C1 segment of cervical spinal cord (tissue), 14 donors: ENCODE measurements at places on chromosomes 1 and 21.

- DNase-seq = no peak
These were observed 399.6 kb downstream of the TBX15 start for GRCh38 chr1:118588566-118588965.

GRCh38 chr1:39086386-39086785 lies 60.2 kb downstream of the NDUFS5 start:
- no peak for DNase-seq

- no peak for DNase-seq
These were observed 11.6 kb upstream of the CD1D start for GRCh38 chr1:158169105-158169504.

- no peak for DNase-seq
These were observed 4.7 kb upstream of the CAPZB start for GRCh38 chr1:19489996-19490395.

- DNase-seq = no peak
These were observed 70.8 kb upstream of the SIM2 start for GRCh38 chr21:36628106-36628505.

- no peak for DNase-seq
These were observed 6.9 kb downstream of the PAX7 start for GRCh38 chr1:18637511-18637960.

GRCh38 chr1:183349201-183349711 lies 68.9 kb downstream of the NMNAT2 start:
- DNase-seq = peak; percentile 45

DNA sequence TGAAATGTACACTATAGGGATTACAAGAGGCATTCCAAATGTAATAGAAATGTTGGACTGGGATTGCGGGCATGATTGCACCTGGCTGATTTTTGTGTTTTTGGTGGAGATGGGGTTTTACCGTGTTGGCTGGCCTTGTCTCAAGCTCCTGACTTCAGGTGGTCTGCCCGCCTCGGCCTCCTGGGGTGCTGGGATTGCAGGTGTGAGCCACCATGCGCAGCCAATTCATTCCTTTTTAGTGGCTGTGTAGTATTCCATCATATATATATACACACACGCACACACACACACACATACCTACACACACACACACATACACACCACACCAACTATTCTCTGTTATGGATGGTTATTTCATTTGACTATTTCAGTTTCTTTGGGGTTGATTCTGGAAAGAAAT lies 4.7 kb upstream of the ATP6V1G3 start:
- no peak for DNase-seq

- no peak for DNase-seq
These were observed 675.5 kb upstream of the CXADR start for GRCh38 chr21:16837321-16837720.

- DNase-seq = peak; percentile 42
These were observed 9.9 kb downstream of the ANGPTL7 start for GRCh38 chr1:11198851-11199594.

GRCh38 chr1:167650269-167651160 lies 20.5 kb downstream of the RCSD1 start:
- DNase-seq = no peak

DNA sequence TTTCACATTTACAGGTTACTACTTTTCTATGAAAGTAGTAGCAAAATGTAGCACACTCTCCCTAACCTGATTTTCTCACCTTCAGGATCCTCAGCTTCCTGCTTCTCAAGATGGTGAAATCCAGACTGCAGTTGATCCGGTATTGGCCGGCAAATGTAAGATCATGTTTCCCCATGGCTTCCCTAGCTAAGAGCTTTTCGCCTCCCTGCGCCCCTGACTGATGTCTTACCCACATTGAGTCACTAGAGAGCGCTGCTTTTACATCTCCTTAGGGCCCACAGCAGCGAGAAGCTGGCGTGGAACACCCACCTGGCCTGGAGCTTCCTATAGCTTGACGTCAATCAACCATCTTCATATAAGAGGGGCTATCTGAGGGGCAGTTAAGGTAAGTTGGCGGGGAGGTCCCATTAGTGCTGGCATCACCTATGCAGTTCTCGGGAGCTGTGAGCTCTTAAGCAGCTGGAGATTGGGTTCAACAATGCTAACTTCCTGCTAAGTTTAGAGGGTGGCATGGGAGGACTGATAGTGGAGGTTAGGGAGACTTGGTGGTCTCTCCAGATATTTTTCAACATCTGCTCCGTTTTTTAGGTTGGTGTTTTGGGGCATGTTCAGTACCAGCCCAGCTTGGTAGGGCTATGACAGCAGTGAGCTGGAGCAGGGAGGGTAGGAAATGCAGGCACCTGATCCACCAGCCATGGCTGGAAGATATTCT lies 5.5 kb downstream of the PTPN7 start:
- no peak for DNase-seq

GRCh38 chr1:243729956-243730355 lies 120.1 kb downstream of the AKT3 start:
- DNase-seq = no peak

DNA sequence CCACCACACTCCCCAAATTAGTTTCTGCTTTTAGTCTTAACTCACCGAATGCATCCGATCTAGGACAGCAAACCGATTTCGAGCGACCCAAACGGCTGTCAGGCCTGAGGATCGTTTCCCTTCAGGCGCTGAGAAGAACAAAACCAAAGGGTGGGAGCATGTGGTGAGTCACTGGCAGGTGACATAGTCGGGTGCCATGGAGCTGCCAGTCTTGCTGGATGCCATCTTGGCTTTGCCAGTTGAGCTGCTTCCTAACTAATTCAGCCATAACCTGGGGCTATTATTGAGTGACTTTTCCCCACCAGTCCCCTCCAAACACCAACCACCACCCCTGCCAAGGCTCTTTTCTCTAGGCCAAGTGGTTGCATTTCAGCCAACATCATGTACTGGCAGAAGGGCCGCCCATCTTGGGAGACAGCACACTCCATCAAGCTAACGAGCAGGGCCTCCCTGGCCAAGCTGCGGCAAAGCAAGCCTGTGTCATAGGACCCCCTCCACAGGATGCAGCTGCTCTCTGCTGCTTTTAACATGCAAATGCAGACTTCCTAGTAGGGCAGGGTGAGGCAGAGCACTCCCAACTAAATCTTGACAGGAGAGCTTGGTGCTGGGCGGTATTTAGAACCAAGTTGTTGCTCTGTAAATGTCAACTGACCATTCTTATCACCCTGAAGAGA lies 22.3 kb upstream of the PEX19 start:
- DNase-seq = no peak

DNA sequence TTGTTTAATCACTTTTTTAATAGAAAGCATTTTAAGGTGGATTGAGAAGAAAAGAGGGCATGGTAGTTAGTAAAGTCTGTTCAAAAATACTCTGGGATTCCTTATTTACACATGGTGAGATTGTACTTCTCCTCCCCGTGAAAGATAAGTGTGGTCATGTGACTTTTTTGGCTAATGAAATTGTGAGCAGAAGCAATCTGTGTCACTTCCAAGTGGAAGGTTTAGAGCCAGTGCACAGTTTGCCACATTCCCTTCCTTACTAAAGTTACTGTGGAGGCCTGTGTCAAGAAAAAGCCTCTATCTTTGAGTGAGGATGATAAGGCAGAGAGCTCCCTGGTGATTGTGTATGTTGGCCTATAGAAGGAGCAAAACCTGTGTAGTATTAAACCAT lies 471.3 kb downstream of the OMA1 start:
- no peak for DNase-seq

GRCh38 chr1:77051425-77051824 lies 167.8 kb downstream of the PIGK start:
- no peak for DNase-seq

GRCh38 chr1:18344755-18345154 lies 136.0 kb upstream of the KLHDC7A start:
- no peak for DNase-seq

GRCh38 chr1:7223334-7224080 lies 438.3 kb downstream of the CAMTA1 start:
- DNase-seq = no peak

DNA sequence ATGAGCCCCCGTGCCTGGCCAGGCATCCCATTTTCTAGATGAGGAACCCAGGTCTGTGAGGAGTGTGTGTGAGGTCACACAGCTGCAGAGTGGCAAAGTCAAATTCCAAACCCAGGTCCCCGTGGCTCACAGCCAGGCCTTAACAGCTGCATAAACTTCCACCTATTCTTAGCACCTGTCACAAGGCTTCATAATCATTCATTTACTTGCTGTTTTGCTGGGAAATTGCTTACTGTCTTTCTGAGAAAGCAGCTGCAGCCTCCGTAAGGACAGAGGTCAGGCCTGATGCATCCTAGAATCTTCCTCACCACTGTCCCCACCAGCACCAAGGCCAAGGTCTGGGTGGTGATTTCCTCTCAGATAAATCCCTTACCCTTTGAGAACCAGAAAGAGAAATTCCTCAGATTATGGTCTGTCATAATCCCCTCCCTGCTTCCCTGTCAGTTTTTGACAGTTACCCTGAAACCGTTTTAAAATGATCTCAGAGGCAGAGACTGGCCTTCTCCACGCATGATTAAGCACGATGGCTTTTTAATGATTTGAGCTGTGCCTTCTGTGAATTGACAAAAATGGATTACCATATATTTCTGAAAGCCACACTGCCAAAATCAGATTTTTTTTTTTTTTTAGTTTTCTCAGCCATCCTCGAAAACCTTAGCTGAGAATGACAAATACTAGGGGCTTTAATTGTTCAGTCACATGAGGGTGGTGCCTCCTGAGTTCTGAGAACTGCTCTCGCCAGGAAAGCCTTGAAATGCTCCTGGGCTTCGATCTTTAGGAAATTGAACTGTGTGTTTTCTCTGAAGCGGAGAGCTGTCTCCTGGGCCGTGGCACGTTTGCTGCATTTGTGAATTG lies 70.0 kb upstream of the SELENON start:
- no peak for DNase-seq
